ENCODE measurements at places on chromosomes 3 and 15.

DNA sequence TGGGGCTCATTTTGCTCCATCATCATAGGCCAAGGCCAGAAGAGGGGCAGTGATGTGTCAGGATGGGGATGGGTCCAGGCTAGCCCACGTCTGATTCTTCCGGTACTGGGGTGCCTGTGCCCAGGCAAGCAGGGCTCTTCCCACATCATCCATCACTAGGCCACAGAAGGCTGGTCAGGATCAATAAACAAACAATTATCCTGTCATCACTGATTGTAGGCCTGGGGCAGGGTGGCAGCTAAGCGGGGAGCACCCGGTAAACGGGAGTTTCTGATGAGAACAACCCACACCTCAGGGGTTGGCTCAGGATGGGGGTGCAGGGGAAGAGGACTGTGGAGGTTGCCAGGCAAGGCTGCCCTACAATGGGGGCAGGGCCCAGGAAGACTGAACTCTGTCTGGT lies 18.1 kb upstream of the CACNA2D2 start:
- DNase-seq: no peak

DNA sequence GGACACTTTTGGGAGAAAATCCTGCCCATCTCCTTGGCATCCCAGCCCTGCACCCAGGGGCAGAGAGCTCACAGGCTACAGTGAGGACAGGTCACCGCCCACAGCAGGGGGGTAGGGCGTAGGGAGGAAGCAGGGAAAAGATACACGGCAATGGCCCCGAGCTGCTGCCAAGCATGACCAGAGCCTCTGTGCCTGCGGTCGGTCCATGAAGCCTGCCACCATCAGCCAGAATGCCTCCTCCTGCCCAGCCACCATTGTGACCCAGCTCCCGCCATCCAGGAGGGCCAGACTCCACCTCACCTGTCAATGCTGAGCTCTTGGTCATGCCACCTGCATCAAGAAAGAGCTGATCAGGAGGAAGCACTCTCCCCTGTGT lies 230.7 kb downstream of the VPS13C start:
- no peak for DNase-seq

DNA sequence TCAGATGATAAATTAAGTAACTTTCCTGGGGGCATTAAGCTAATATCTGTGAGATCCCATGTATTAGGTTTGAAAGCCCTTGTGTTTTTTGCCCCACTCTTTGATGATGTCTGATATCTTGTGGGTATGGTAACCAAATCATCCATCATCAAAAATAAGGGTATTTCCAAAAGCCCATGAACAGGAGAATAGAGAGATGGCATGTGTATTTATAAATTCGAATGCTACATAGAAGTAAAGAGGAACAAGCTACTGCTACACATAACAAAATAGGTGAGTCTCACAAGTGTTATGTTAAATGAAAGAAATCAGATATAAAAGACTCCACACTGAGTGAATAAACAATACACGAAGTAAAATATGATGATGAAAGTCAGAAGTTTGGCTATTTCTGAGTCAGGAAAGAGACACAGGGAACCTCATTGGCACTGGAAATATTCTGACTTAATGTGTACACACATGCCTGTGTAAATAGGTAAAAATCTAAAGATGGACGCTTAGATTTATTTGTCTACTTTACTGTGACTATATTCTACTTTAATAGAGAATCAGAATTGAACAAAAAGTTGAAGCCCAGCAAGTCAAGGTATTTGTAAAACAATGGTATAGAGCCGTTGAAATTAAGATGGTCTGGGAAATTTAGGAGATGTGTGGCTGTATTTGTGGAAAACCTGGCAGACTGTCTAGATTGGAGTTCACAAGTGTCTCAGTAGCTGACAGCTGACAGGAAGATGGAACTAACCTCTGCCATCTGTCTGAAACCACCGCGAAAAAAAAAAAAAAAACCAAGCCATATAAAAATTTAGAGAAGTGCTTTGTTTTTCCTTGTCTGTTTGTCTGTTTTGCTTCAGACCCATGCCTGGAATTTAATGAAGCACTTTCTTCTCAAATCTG lies 111.0 kb upstream of the TGFBR2 start:
- no peak for DNase-seq

- DNase-seq: no peak
Observed at GRCh38 chr3:133548090-133548489, 25.4 kb upstream of the CDV3 start.

DNA sequence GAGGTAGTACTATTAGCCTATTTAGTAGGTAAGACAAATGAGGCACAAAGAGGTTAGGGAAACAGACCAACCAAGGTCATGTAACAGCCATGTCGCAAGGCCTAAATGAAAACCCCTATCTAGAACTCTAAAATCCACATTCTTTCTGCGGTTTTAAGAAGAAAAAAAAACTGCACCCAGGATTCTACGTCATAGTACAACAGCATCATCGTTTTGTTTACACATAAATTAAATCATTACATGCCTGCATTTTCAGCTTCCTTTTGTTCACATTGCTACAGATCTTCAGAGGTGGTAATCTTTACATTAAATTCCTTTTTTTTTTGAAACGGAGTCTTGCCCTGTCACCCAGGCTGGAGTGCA lies 548 bp upstream of the PSMD6 start:
- no peak for DNase-seq
